ENCODE measurements at places on chromosomes 3 and 15.

GRCh38 chr3:89098964-89099585 is 8.3 kb upstream of the EPHA3 start:
- DNase-seq, result no peak

DNA sequence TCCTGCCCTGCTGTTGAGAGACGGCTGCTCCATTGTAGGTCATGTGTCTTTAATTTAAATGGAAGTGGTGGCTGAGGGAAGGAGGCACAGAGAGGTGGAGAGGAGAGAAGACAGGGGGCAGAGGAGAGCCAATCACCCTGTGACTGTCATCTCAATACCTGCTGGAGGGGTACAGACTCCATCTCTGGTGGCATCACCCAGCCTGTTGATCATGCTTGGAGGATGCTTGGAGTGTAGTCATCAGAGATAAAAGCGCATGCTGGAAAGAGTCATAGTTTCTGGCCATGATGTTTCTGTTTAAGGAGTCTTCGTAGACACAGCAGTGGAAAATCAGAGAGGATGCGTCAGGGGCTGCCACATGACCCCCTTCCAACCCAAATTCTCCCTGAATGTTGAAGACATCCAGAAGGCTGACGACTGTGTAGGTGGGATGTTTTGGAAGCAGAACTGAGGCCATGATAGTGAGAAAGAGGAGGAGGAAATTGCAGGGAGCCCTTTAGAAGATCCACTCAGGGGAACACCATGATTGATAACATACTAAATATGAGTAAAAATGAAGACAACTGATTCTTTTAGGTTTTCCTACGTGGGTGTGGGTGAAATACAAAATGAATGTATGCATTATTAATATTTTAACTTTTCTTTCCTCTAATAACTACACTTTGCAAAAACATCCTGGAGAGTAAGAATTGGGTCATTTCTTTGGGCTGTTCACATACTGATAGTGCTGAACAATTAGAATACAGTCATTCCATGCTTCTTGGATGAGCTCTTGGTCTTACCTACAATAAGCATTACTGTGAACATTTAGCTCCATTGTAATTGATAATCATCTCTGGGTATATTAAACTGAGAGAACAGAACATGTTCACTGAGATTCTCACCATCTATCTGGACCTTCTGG is 210.6 kb upstream of the ATP10A start:
- no peak for DNase-seq

GRCh38 chr3:102255736-102256135 is 179.1 kb upstream of the ZPLD1 start:
- no peak for DNase-seq

- no peak for DNase-seq
Observed at GRCh38 chr15:49926740-49927139, 192.3 kb downstream of the ATP8B4 start.

GRCh38 chr3:19735111-19735510 is 198.9 kb downstream of the EFHB start:
- DNase-seq, result no peak

- no peak for DNase-seq
Observed at GRCh38 chr3:125496701-125497100, 23.3 kb downstream of the SNX4 start.

GRCh38 chr3:64049136-64049535 is 25.8 kb upstream of the PSMD6 start:
- DNase-seq, result no peak

- no peak for DNase-seq
Observed at GRCh38 chr15:72907733-72908132, 124.2 kb upstream of the ADPGK start.

GRCh38 chr3:138578961-138579574 is 15.0 kb downstream of the CEP70 start:
- DNase-seq, result no peak

DNA sequence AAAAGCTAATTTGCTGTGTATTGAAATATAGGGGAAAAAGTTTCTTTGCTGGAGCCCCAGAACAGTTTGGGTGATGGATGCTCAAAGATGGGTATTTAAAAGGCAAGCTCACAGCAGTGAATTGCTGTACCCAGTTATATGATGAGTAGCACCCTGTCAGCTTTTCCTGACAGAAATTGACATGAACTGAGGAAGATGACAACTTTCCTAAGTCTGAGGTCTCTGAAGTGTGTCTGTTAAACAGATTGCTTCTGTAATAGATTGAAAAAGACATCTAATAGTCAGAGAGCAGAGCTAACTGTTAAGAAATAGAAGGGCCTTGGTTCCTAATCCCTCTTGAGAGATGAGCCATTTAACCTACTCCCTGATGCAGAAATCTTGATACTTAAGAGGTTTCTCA is 1278.0 kb upstream of the ALCAM start:
- no peak for DNase-seq
